A549 treated with GW870086 at 1 μM for 4 hours (cell line): ENCODE measurements at places on chromosomes 1 and 21. TPM values are rescaled to one million over a fixed set of nuclear protein-coding genes. Genes with fewer than 3 reads are reported as not detected.

PAFAH2 gene
- 6.1 to 8.5 TPM (median 8.2 TPM) in 5 replicates for total RNA-seq

CRTC2 gene
- total RNA-seq = 30.1 to 40.4 TPM (median 37.5 TPM) in 5 replicates

RPE65 gene
- total RNA-seq = not detected in 5 replicates

C1orf56 gene
- 5.3 to 8.6 TPM (median 6.4 TPM) in 5 replicates for total RNA-seq

RIPPLY3 gene
- 0.18 to 0.60 TPM (median 0.38 TPM) in 5 replicates for total RNA-seq

SMCP gene
- not detected in 5 replicates for total RNA-seq

SYT2 gene
- total RNA-seq = 0.46 to 0.64 TPM (median 0.55 TPM) in 5 replicates

OR2L3 gene
- not detected in 5 replicates for total RNA-seq

HSD3B2 gene
- not detected in 5 replicates for total RNA-seq

TLR5 gene
- 0.05 to 0.58 TPM (median 0.24 TPM) in 5 replicates for total RNA-seq
